ENCODE measurements at places on chromosomes 4 and X.

DNA sequence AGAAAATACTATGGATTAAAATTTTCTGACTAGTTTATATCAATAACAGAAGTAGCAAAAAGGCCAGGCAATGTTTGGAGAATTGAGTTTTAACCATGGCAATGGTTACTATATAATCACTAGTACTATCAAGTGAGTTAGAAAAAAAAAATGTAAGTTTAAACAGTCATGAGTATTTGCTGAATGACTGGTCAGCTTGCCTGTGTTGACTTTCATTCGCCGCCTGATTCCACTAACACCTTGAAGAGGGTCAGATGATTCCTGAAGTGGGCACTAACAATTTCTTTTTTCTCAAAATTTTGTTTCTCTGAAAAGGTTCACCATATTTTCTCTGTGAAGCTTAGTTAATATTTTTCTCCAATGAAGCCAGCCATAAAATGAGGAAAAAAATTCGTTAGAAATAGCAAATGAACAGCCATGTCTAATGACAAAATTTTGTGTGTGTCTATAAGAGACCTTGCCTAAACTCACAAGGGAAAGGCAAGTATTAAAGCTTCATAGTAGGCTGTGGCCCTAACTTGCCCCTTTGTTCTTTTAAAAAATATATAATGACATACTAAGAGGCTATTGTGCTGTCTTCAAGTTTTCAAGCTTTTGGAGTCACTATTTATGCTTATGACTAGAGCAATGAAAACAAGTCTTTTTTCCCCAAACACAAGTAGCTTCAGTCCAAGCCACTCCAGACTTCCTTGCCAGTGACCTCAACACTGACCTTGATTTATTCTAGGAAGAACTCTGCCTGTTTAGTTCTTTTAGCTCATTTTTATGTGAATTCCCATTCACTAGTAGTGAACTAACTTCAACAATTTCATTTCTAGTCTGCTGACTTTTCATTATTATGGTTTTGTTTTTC is 18.4 kb upstream of the FHDC1 start:
- no peak for DNase-seq

DNA sequence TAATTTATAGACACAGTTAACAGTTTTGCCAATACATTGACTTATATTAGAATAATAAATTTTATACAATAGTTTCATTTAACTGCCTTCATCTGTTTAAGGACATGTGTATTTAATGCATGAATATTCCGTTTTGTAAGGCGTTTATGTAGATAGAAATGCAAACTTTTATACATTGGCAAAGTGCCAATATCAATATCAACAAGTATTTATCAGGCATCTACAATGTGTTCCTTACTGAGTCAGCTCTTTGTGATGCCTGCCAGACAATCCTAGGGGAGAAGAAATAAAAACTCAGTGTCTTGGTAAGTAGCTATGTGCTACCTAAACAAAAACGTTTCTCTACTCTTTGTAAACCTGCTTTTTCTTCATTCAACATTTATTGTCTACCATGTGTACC is 1142.2 kb downstream of the C4orf33 start:
- peak; percentile 8 for DNase-seq

DNA sequence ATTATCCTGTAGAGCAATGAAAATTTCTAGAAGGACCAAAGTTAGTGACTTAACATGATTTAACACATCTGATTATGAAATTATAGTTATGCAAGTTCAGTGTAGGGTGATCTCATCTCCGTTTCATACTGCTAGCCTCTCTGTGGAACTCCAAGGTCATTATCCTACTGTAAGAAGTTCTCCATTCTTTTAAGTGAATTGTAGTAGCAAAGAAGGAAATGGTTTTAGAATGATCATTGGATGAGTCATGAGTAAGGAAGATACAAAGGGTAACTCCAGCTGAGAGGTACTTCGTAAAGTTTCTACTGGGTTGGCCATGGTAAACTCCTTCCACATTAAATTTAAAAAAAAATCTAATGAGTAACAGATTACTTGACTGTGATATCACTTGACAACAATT is 215.0 kb upstream of the GIMD1 start:
- DNase-seq, result no peak

DNA sequence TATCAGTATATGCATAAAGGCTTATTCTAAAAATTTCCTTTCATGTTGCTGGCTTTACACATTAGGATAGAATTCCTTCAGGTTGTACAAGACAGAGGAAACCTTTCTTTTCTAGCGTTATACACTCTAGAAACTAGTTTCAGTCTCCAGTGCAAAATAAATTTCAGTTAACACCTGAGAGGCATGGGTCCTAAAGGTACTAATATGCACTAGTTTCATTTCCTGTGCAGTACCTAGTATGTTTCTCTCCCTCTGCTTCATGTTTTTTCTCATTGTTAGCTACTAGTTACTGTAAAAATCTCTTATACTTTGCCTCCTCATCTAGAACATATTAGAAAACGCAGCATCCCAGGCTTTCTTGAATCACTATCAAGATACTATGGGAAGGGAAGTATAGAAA is 54.0 kb downstream of the SNX25 start:
- no peak for DNase-seq

DNA sequence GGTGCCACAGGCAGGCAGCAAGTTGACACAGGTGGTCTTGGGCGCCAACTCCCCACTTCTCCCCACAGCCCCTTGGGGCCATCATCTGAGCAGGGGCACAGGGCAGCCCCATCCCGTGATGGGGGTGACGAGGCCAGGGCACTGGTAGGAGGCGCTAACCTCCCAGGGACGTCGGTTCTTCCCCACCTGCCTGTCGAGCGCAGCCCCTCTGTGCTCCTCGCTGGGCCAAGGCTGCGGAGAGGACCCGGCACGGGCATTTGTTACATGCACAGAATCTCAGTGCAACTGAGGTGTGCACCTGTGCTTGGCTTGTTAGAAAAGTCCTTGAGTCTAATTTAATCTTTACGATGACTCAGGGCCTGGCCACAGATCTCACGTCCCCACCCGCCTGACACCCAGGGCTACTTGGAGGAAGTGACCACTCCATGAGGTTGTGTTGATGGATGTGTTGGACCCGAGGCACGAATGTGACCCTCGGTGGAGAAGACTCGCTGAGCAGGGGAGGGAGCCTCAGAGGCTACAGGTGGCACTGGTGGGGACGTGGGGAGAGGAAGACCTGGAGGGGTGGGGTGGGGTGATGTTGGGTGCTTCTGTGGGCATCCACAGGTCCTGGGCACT is 3.1 kb upstream of the SH3TC1 start:
- no peak for DNase-seq

- DNase-seq, result peak; percentile 80
Observed at GRCh38 chrX:153609917-153610835, 11.2 kb upstream of the CCNQ start.

DNA sequence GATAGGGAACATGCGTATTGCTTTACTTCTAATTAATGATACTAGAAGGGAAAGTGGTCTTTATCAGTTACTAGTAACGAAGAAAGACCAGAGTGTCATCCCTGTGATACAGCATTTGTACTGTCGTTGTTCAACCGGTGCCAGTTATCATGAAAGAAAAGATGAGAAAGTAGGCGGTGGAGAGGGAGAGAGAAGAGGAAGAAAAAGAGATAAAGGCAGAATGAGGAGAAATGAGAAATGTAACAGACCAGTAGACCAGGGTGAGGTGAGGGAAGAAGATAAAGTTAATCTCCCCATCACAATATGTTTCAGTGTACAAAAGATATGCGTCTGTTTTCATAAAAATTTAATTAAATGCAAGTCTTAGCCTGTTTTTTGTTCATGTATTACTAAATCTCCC is 135.2 kb upstream of the HPGD start:
- DNase-seq, result no peak

- DNase-seq, result no peak
Observed at GRCh38 chrX:42770566-42770965, 7.4 kb downstream of the PPP1R2C start.

DNA sequence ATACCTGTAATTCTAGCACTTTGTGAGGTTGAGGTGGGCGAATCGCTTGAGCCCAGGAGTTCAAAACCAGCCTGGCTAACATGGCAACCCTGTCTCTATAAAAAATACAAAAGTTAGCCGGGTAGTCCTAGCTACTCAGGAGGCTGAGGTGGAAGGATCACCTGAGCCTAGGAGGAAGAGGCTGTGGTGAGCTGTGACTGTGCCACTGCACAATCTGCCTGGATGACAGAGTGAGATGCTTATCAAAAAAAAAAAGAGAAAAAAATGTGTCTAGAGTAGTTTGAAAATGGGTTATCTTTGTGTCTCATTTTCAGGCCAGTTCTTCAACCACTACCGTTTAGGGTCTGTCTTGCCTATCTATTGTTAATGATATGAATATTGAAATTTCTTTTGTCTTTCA is 98.1 kb downstream of the EGF start:
- DNase-seq, result no peak

- peak; percentile 61 for DNase-seq
Observed at GRCh38 chrX:74613370-74614092, 893 bp downstream of the RLIM start.

DNA sequence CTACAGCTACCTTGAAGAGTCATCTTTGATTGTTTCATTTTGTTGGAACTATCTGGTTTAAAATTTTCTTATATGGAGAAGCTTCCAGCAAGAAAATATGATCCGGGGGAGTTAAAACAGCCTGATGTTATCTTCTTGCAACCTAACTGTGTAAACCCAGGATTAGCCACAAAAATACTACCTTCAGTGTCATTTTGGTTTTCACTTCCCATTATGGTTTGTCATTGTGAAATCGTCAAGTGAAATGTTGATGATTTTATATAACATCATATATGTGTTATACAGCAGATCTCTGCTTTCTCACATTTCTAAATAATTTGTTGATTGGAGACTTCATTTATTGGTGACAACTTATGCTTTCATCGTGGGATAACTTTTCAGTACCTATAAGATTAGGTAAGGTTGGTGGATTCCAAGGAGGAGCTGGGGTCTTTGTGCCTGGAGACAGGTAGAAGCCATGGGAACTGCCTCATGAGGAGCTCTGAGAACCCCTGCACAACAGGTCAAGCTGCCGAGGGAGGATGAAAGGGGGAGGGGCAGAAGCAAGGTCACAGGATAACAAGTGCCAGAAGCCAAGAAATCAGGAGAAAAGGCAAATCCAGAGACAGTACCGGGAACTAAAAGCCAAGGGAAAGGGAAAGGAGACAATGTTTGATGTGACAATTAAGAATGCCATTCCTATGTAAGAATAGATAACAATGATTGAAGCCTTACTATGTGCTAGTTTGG is 7.2 kb downstream of the ARHGAP24 start:
- DNase-seq, result no peak

GRCh38 chr4:40058121-40058520 is 1.5 kb downstream of the N4BP2 start:
- DNase-seq, result peak; percentile 15

GRCh38 chrX:3584415-3584996 is 128.9 kb downstream of the PRKX start:
- no peak for DNase-seq

GRCh38 chr4:45931154-45931553 is 192.7 kb downstream of the GABRG1 start:
- no peak for DNase-seq

DNA sequence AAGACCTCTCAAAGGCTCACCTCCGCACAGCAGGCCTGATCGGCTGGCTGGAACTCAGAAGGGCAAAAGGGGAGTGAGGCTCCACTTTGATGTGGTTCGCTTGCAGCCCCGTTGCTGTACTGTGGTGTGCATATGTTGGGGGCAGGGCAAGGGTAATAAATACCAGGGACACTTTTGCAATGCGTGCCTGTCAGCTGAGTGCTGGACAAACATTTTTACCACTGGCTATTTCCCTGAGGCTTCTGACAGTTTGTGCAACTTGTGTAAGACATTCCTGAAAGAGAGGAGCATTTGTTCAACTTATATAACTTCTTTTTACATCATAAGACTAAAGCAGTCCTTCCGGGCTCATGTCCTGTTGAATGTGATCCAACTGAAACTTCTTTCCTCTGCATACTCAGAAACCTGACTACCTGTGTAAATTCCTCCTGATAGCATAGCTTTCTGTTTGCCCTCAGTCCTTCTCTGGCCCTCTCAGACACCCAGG is 82.3 kb downstream of the SPRY1 start:
- peak; percentile 7 for DNase-seq

GRCh38 chr4:183241721-183242151 is 78.3 kb downstream of the CLDN22 start:
- DNase-seq, result no peak

DNA sequence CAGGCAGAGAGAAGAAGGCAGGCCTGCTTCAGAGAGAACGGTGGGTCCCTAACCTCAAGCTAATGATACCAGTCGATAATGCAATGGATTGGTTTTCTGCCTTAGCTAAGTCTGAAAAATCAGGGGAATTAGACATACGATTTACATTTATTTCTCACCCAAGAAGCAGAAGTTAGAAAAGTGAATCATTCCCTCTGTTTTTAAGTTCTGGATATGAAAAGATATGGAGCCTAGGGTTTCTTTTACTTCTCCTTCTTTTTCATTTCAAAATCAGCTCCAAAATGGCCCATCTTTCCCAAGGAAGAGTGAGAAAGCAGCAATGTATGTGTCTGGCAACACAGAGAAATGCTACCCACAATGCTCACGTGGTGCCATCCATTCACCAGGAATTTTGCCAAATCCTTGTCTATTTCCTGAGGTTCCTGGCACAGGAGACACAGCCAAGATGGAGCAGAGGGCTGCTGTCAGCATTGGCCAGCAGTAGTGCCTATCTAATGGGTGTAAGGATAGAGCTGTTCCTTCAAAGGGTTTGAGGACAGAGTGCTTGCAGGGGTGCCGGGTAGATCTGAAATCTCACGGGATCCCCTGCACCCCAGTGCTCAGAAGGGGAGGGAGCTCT is 231.5 kb downstream of the MAML3 start:
- DNase-seq, result peak; percentile 71

GRCh38 chr4:57877047-57877458 is 766.9 kb upstream of the IGFBP7 start:
- DNase-seq, result no peak

GRCh38 chrX:41145920-41146608 is 60.8 kb downstream of the USP9X start:
- no peak for DNase-seq

GRCh38 chrX:85517994-85518718 is 138.7 kb upstream of the POF1B start:
- DNase-seq, result no peak

DNA sequence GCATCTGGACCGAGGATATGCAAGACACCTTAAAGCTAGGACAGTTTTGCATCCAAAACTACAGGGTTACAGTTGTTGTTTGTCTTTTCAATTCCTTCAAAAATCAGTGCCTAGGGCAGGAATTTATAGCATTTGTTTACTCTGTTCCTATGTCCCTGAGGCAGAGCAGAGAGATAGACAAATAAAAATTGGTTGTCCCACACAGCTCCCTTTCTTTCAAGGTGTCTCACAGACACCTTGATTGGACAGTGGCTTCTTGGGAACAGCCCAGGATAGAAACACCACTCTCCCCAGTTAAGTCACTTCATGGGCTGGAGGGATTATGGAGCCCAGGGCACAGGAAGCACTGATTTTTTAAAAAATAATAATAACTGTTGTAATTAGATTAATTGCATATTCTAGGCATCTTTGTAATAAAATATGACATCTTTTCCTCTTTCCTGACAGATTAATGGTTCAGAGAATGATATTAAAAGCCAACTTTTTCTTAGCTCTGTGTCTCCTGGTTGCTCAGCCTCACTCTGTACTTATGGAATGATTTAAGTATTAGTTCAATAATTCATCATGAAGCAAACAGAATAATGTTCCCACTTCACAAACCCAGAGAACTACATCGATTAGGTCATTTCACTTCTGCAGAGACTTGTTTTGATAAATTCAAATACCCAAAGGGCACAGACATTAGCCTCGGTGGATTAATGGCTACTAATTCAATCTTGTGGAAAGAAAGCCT is 8.2 kb downstream of the MAGEB17 start:
- no peak for DNase-seq
